ENCODE measurements at places on chromosomes 16 and 17.

GRCh38 chr17:77446940-77447634 is 306.3 kb downstream of the SEC14L1 start:
- no peak for DNase-seq

GRCh38 chr17:31510308-31511194 is 119.1 kb downstream of the RAB11FIP4 start:
- DNase-seq: no peak

- no peak for DNase-seq
Observed at GRCh38 chr17:72614871-72615626, 477.4 kb downstream of the SLC39A11 start.

DNA sequence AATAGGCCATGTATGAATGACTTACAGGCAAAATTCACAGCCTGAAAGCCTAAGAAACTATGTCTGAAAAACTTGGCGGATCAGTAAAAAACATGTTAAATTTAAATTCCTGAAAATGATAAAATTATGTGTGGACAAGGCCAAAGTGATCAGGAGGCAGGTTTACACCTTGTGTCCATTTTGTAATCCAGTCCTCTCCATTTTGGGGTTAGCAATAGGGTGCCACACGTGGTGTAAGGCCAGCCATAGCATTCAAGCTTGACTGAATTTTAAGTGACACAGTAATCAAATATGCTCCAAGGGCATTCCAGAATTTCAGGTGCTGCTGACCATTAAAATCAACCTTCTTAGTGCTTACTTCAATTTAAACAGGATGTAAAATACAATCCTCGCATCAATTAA is 2.7 kb downstream of the RNF43 start:
- no peak for DNase-seq

DNA sequence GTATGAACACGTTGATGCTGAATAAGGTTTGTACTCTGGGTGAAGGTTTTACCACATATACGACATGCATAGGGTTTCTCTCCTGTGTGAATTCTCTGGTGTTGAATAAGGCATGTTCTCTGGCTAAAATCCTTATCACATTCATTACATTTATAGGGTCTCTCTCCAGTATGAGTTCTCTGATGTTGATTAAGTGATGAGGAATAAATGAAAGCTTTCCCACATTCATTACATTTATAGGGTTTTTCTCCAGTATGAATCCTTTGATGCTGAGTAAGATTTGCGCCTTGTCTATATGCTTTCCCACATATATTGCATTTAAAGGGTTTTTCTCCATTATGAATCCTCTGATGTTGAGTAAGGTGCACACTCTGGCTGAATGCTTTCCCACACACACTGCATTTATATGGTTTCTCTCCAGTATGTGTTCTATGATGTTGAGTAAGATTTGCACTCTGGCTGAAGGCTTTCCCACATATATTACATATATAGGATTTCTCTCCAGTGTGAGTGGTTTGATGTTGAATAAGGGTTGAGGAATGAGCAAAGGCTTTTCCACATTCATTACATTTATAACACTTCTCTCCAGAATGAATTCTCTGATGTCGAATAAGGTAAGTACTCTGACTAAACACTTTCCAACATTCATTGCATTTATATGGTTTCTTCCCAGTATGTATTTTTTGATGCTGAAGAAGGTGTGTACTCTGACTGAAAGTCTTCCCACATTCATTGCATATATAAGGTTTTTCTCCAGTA is 16.9 kb downstream of the ZNF287 start:
- DNase-seq: no peak

GRCh38 chr16:1030473-1030901 is 42.1 kb upstream of the SSTR5 start:
- no peak for DNase-seq

- DNase-seq: no peak
Observed at GRCh38 chr17:1108765-1109605, 70.8 kb downstream of the ABR start.

- DNase-seq: no peak
Observed at GRCh38 chr16:82360024-82360783, 190.2 kb upstream of the MPHOSPH6 start.

DNA sequence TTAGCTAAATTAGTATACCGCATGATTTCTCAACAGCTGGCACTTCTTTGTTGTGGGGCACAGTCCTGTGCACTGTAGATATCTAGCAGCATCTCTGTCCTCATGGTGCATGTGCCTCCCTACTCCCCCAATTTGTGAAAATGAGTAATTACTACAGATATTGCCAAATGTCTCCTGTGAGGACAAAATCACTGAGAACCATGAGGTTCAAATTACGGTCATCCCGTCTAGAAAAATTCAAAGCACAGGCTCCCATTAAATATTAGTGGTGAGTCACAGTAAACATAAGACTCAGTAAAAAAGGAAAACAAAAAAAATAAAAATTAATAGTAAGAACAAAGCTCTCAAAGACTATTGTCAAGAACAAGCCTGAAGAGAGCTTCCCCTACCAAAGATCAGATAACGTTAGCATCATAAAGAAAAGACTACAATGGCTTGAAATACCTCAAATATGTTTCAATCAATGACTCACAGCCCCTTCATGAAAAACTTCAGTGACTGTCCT is 57.8 kb downstream of the STH start:
- no peak for DNase-seq
